B cell (primary cell): ENCODE measurements at places on chromosomes 13 and 19. TPM values are rescaled to one million over a fixed set of nuclear protein-coding genes. Genes with fewer than 3 reads are reported as not detected.

DNA sequence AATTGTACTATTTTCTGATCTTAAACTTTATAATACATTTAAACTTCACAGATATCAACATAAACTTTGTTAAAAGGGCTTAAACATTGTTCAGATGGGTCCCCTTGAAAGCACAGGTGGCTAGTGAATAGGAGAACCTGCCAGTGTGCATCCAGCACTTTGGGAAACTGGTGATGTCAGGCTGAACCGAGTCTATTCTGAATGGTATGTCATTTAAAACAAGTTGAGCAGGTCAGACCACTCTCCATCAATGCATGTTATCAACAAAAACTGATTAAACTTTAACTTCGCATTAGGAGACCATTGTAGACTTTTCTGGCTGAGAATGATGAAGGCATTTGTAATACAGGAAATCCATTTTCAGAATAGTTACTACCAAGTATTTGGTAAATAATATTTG, 50.1 kb upstream of the FREM2 start:
- no peak for DNase-seq

The IGLON5 gene
- not detected in 2 replicates for total RNA-seq

DNA sequence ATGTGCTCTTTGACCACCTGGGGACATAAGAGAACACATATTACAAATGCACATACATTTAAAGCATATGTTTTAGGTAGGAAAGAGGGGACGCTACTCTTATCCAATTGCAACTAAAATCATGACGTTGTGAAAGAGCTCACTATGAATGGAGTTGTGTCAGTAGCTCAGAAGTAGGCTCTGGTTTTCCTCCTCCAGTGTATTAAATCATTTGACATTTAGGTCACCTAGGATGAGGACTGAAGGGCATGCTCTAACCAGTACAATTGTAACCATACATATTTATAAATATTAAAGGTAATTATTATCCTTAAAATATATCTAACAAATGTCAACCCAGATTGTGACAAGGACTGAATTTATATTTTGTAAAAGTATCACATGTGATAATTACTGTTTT, 389.0 kb downstream of the KLF12 start:
- DNase-seq, result no peak

The RXFP2 gene
- total RNA-seq, result not detected in 2 replicates

The CYP4F8 gene
- not detected in 2 replicates for total RNA-seq

The F2RL3 gene
- 0.39 and 1.1 TPM in 2 replicates for total RNA-seq

The GNA15 gene
- total RNA-seq, result 0.37 TPM in 1 of 2 replicates, not detected in the other

DNA sequence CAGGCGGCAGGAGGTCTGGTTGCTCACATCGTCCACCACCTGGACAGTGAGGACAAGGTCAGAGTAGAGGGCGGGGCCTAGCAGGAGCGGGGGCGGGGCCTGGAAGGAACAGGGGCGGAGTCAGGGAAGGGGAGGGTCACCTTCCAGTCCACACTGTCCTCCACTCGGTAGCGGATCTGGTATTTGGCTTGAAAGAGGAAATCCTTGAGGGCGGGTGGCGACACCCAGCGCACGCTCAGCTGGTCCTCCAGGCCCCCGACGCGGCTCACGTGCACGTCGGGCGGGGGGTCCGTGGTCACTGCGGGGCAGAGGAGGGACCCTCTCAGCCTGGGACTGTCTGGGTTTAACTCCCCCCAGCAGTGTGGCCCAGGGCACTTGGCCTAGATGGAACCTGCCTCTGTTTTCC, 8.2 kb downstream of the REX1BD start:
- peak; percentile 35 for DNase-seq

DNA sequence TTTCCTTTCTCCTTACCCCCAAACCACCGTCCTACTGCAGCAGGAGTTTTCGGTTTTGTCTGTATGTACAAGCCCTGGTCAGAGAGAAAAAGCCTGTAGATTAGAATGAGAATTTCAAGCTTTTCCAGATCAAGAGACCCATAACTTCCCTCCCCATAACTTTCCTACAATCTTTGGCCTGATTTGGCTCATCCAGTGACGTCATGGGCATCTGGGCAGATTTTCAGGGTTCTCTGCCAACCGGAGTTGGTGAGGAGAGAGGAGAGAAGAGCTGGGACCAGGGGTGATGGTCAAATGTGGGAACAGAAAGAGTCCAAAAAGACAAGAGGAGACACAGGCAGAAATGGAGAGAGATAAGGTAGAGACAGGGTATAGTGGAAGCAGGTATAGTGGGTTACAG, 10.5 kb downstream of the IZUMO2 start:
- no peak for DNase-seq

The MBD3L2 gene
- total RNA-seq, result not detected in 2 replicates

GRCh38 chr13:27401210-27401609, 23.2 kb upstream of the GTF3A start:
- DNase-seq, result peak; percentile 33

DNA sequence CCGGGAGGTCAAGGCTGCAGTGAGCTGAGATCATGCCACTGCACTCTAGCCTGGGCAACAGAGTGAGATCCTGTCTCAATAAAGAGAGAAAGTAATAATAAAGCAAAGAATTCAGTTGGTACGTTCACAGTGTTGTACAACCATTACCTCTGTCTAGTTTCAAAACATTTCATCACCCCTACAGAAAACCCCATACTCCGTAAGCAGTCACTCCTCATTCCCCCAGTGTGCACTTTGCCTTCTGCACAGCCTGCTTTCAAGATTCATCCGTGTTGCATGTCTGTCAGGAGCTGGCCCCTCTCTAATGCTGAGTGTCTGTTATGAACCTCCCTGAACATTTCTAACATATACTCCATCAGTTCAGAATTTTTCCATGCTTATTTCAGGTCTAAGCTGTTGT, 9.4 kb downstream of the POLD1 start:
- DNase-seq, result no peak

The CEACAM20 gene
- not detected in 2 replicates for total RNA-seq

DNA sequence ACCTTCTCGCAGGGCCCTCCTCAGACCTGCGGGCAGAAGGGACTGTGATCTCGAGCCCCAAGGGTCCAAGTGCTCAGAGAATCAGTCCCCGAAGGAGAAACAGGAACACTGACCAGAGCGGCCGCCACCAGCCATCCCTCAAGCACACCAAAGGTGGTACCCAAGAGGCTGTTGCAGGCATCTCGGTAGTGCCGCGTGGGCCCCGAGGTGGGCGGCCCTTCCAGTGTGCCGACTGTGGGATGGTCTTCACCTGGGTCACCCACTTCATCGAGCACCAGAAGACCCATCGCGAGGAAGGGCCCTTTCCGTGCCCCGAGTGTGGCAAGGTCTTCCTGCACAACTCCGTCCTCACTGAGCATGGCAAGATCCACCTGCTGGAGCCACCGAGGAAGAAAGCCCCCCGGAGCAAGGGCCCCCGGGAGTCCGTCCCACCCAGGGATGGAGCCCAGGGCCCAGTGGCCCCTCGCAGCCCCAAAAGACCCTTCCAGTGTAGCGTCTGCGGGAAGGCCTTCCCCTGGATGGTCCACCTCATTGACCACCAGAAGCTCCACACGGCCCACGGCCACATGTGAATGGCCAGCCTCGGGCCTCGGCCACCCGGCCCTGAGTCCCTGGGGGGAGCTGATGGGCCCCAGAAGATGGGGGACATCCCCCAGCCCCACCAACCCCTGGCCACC, 5.5 kb upstream of the ZNF135 start:
- DNase-seq, result no peak

The ADGRE2 gene
- 0.89 and 1.7 TPM in 2 replicates for total RNA-seq

The SOX1 gene
- total RNA-seq, result not detected in 2 replicates

DNA sequence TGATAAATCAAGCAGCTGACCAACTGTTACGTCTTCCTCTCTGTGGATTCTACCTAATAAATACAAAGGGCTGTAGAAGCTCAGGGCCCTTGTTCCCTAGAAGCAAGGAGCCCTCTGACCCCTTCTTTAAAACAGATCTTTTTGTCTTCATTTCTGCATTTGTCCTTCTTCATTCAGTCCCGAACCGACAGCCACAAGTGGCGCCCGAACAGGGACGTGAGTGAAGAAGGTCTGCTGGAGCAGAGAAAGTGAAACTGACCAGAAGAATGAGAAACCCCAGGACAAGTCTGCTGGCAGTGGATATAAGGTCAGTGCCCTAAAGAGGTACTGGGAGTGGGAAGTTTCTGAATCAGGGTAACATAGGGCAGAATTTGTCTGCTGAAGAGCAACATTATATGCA, 13.1 kb downstream of the ZNF773 start:
- no peak for DNase-seq

GRCh38 chr19:5966215-5966614, 11.7 kb downstream of the RANBP3 start:
- DNase-seq, result no peak

The ZNF583 gene
- 11.1 and 11.7 TPM in 2 replicates for total RNA-seq

The CPB2 gene
- total RNA-seq, result not detected in 2 replicates

The ZNF283 gene
- total RNA-seq, result 20.8 and 23.3 TPM in 2 replicates
